Body of pancreas (tissue), 4 donors: ENCODE measurements at places on chromosomes 1 and 21.

- DNase-seq = no peak
Measured at GRCh38 chr21:17053321-17053720, 459.5 kb upstream of the CXADR start.

- peak; percentile 43 for DNase-seq
Measured at GRCh38 chr1:40630488-40631223, 34.8 kb downstream of the RIMS3 start.

DNA sequence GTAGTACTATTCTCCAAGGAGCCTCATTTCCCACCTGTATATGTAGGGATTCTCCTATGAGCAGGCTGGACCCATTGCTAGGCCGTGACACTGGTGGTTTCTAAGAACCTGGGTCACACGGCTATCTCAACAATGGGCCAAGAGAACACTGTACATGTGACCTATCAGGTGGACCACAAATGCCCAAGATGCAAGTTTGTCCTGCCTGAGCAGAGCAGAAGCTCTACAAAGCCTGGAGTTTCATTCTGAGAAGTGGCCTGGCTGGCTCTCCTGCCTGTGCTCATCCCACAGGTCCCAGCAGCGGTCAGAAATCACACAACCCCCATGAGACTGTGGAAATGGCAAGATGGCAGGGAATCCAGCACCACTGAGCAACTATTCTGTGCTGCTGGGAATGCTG is 17.2 kb downstream of the THEMIS2 start:
- DNase-seq = no peak

- no peak for DNase-seq
Measured at GRCh38 chr21:21898801-21899200, 900.6 kb downstream of the NCAM2 start.

DNA sequence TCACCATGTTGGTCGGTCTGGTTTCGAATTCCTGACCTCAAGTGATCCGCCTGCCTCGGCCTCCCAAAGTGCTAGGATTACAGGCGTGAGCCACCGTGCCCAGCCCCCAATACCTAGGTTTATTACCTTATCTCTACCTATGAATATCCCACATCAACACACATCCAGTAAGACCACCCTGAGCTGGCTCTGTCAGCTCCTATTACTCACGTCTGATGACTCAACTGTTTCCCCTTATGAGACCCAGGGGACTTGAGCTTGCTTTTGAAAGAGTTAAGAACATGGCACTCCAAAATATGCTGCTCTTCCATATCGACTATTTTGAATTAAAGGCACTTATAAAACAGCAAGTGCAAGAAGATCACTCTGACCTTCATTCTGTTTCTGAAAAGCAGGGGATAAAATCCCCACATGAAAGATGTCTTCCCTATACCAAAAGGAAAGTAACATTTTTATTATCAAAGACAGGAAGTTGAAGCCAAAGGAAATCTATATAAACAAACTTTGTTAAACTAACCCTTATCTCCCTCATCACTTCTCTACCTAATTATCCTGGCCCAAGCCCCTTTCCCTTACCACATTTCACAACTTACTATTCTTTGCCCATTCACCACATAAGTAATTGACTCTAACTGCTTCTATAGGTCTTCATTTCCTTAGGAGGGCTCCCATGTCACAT is 41.3 kb upstream of the OSBPL9 start:
- no peak for DNase-seq

DNA sequence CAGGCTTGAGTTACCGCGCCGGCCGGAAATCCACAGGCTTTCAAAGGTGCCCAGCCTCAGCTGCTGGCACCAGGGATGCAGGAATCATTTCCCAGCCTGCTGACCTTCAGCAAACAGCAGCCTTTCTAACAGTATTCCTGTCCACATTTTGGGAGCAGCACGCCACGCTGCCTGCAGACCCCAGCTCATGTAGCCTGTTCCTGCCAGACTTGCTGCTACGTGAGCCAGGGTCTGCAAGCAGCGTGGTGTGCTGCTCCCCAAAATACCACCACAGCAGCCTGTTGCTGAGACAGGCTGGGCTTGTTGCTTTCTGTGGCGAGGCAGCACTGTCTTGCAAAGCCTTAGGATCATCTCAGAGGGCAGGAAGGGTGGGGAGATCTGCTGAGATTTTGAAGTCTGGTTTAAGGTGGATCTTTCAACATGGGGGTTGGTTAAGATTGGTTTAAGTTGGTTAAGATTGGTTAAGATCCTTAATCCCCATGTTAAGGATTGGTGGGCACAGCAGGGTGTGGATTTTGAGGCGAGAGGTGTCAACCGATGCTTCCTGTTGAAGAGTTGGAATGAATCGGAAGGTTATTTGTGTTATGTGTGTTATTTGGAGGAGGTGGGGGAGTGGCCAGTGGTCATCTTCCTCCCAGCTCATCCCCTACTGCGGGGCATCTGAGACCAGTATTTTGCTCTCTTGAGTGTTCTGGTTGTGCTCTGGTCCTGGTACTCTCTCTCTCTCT is 12.9 kb downstream of the FAAH start:
- DNase-seq = no peak

- no peak for DNase-seq
Measured at GRCh38 chr1:212007178-212007577, 28.2 kb downstream of the INTS7 start.

DNA sequence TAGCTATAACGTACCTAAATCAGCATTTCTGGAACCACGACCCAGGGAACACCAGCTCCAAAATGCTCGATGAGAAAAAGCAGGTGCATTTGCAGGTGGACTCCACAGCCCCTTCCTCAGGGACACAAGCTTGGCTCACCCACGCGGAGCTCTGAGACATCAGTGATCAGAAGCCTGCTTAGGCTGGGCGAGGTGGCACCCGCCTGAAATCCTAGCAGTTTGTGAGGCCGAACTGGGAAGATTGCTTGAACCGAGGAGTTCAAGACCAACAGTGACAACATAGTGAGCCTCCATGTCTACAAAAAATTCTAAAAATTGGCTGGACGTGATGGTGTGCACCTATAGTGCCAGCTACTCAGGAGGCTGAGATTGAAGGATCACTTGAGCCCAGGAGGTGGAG is 2.5 kb upstream of the TSPEAR start:
- no peak for DNase-seq

DNA sequence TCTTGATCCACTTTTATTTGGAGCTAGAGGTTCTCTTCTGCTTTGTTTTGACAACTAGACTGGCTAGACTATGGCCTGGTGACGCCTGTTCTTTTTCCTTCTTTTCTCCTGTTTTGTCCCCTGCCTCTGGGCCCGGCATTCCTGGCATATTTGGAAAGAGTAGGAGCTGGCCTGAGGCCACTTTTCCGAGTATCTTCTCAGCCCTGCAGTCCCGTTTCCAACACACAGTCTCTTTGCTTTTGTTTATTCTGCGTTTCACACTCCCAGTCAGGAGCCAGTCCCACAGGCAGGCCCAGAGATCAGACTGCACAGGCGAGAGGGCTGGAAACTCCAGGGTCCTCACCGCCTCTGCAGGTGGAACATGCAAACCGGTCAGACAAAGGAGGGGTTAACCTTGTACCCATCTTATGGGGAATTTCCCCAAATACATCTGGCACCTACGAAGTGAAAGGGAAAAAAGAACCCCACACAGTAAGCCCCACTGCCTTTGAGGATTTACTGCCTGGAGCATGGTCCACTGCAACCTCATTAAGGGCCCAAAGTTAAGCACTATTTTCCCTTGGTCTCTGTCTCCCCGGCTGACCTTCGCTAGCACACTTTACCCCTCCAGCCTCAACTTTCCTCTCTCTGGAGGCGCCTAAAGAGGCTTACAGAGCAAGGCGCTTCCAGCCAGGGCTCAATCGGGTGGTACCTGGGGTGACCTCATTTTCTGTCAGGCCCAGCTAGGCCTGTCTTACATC is 141.1 kb downstream of the TOMM20 start:
- peak; percentile 82 for DNase-seq

GRCh38 chr1:1033009-1033587 is 13.2 kb downstream of the AGRN start:
- peak; percentile 93 for DNase-seq

- DNase-seq = no peak
Measured at GRCh38 chr1:203036135-203036534, 9.8 kb downstream of the PPFIA4 start.
